ENCODE measurements at places on chromosomes 7 and 10.

DNA sequence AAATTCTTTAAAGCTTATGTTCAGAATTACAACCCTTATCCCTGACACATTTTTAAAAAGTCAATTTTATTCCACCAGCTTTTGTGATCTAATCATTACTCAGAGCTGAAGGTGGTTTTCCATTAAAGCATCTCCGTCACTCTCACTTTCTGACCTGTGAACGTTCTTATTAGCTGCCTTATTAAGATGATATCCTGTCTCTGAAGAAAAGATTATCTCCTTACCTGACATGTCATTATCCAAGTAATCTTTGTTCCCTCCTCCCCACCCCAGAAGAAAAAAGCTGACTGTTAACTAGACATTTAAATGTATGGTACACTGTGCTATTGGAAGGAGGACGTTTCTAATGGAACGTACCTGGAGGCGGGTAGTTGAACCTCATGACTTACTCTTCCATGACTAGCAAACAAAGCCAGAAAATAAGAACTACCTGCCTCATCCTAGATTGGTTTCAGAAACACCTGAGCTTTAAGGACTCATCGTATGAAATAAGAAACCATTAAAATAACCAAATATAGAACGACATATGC, 708.7 kb downstream of the PARD3 start:
- no peak for DNase-seq

DNA sequence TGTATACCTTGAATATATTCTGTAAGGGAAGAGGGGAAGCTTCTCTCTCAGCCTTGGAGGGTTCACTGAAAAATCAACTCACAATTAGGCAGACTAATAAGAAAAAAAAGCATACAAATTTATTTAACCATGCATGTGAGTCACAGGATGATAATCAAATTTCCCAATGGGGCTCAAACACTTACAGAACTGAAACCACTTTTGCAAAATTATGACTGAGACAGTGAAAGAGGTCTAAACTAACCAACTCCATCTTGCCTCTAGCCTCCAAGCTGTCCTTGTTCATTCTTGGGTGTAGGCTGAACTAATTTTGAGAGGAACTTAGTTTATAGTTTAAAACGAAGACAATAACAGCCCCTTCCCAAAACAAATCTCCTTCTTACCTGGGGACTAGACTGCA, 618.3 kb upstream of the AUTS2 start:
- no peak for DNase-seq

GRCh38 chr7:23594879-23595604, 2.1 kb upstream of the CCDC126 start:
- peak; percentile 67 for DNase-seq

- no peak for DNase-seq
These were observed 2.8 kb downstream of the GPR15LG start for GRCh38 chr10:84176351-84176750.

DNA sequence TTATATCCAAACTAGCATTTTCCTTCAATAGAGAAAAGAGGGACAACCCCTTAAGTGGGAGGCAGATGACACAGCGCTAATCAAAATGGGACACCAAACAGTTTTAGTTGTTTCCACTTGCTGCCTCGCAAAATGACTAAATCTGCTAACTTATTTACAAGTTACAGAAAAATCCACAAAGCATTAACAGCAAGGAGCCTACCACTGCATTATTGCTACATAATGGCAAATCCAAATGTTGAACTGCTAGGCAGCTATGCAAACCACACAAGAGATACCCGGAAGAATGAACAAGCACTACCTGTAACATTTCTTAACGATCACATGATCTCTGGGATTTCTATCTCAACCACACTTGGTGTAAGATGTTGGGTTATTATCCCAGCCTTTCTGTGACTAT, 96.7 kb downstream of the SFMBT2 start:
- DNase-seq: no peak

- no peak for DNase-seq
These were observed 2.4 kb downstream of the ARID5B start for GRCh38 chr10:61903928-61904344.

DNA sequence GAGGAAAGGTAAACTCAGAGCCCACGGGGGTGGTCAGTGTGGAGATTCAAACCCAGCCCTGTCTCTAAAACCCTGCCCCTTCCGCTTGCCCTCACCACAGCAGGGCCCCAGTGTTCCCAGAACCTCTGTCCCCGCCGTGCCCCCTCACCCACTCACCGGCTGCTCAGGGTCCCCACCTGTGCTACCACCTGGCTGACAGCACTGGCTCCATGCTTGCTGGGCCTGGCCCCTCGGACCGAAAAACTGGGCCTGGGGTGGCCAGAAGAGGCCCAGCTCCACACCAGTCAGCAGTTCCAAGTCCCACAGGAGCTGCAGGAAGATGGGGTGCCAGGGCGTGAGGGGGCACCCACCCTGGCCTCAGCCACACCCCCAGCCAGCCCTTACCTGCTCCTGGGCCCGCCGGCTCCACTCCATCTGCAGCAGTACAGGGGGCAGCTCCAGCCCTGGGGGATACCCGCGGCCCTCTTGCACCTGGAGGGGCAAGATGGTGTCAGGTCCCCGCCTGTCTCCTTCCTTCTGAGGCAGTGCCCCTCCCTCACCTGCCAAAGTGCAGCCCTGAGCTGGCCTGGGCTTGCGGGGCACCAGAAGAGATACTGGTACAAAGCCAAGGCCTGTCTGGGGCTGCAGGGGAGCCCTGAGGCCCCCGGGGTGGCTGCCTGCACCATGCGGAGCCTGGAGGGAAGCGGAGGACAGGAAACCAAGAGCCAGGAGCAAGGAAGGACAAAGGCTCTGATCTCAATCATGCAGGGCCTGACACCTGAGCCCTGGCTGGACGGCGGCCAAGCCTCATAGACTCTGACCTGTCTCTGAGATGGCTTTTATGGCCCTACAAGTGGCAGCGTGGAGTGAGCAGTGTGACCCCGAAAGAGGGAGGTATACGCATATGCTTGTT, 11.7 kb downstream of the ATP6V1F start:
- DNase-seq: no peak

GRCh38 chr7:30931929-30932540, 20.4 kb downstream of the AQP1 start:
- DNase-seq: no peak

DNA sequence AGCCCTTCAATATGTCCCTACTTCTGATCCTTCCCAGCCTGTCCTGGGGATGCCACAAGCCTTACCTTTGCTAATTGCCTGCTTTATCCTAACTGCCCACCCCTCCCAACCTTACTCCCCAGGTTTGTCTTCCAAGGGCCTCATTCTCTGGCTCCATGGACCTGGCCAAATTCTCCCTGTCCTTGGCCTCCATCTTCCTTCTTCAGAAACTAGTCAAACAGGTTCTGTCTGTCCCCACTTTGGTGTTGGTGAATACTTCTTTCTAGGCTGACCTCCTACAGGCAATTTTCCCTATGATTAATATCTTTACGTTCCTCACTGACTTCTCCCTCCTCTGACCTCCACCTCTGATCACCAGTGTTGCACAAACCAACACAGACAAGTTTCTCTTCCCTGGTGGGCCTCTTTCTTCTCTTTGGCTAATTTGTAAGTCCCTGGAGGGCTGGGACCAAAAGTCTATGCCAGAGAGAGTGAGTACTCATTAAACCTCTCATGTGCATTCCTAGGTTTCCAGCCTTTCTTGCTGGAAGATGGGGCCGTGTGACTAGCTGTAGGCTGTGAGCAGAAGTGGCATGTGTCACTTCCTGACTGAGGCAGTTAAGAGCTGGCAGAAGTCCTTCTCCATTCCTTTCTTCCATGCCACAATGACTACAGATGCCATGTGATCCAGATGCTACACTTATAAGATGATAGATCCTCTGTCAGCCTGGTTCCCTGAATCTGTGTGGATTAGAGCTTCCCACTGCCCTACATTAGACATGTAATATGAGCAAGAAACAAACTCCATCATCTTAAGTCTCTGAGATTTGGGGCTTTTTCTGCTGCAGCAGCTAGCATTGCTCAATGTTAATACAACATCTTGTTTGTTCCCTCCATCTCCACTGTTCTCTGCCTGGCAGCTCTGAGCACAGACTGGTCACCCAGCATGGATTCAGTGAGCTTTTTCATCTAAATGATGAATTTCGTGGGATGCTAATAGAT, 382.7 kb downstream of the RPS24 start:
- DNase-seq: no peak

DNA sequence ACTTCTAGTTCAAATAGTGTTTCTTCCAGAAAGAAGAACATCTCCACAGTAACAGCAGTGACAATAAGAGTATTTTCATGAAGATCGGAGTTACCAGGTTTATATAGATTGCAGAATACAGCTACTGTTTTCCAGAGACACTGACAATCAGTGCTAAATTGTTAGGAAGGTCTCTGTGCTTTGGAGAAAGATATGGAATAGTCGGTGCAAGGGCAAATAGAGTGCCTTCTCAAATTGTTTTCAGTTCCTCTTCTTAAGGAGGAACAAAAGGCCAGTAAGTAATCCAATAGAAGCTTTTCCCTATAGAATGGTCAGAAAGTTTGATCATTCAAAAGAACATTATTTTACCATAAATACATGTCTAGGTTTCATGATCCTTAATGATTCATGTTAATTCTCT, 2.6 kb upstream of the KIAA1217 start:
- no peak for DNase-seq

- DNase-seq: no peak
These were observed 302.2 kb upstream of the PODXL start for GRCh38 chr7:131858611-131859010.

DNA sequence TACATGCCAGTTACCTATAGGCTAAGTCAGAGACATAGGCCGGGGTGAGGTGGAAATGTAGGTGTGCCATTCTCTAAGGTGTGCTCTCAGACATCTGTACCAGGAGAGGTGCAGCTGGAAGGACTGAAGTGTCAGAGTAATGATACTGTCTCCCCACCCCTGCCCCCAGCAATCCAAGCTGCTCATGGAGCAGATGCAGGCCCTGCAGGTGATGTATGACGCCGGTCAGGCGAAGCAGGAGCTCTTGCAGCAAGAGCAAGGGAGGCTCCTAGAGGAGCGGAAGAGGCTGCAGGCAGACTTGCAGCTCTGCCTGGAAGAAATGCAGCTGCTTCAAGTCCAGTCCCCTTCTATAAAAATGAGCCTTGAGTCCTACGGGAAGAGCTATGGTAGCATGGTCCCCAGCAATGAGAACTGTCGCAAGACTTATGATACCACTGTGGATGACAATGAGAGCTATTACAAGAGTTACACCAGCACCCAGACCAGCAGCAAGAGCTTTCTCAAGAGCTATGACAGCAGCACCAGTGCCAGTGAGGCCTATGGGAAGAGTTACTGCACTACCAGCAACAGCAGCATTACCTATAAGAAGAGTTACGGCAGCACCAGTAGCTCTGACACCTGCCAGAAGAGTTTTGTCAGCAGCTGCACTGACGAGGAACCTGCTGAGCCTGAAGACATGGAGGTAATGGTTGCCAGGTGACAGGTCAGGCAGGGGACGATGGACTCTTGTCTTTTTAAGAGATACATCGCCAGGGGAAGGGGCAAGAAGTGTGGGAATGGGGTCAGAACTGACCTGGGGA, 18.4 kb upstream of the FLNC start:
- no peak for DNase-seq

- DNase-seq: peak; percentile 27
These were observed 134.7 kb upstream of the AGR3 start for GRCh38 chr7:17016402-17017010.

DNA sequence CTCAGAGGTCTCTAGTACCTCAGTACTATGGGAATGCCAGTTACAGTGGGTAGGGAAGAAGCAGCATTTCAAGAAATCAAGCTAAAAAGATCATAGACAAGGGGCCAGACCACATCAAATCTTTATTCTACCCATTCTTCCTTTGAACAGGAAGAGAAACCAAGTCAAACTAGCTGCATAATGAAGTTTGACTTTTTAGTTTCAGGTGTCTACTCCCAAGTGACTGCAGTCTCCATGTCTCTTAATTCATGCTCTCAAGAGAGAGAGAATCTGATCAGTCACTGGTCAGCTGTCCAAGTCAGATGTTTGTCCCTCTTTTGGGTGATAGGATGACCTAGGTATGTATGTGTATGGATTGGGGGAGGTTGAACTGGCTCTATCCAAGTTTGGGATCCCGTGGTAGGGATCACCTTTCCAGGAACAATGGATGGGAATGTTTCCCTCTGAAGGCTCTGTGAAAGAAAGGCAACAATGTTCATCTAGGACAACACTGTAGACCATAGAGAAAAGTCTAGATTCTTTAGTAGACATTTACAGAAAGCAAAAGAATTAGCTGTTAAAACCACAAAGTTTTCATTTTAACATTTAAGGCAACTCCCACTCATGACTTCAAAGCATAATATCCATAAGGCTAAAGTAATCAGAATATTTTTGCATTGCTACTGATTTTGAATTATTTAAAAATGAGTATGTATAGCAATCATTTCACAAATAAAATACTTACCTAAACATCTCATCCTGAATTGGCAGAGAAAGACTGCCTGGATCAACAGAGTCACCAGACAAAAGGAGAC, 30.1 kb upstream of the PRTFDC1 start:
- no peak for DNase-seq

DNA sequence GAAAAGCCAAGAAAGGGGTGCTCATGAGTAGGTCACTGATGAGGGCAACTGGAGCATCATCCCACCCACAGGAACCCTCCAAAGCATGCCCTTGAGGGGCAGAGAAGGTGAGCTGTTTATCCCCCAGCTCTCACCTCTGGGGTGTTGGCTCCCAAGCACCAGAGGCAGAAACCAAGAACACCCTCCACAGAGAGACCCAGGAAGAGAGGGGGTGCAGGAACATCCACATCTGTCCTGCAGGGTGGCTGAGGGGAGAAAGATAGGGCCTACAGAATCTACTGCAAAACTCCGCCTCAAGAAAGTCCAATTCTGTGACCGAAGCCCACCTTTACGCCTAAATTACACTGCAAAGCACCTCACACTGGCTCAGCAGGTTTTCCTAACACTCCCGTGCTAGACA, 40.1 kb downstream of the GPAM start:
- DNase-seq: no peak

DNA sequence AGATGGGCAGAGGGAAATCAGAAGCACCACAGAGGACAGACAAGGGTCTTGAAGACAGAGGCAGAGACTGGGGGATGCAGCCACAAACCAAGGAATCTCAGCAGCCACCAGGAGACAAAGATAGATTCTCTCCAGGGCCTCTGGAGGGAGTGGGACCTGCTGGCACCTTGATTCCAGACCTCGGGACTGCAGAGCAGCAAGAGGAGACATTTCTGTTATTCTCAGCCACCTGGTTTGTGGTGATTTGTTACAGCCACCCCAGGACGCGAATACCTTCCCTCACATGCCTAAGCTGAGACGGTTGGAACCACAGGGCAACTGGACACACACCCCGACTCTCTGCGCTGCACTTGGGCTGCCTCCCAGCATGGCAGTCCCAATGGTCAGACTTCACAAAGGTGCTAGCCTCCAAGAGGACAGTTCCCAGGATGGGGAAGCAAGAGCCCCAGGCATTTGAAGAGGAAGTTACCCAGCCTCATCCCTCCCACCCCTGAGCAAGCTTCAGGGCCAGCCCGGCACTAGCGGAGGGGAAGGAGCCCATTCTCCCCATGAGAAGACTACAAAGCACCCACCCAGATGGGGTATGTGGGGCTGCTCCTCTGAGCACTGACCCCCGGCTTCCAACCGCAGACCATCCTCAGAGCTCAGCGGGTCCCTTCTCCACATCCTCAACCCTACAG, 104.6 kb upstream of the INSIG1 start:
- no peak for DNase-seq

Data from hematopoietic multipotent progenitor cell treated with erythropoietin and hydrocortisone succinate and interleukin-3 and kit ligand, for 4 days (in vitro differentiated cells).